Subcutaneous preadipocyte (primary cell): ENCODE measurements at places on chromosomes 3 and 15. TPM values are rescaled to one million over a fixed set of nuclear protein-coding genes. Genes with fewer than 3 reads are reported as not detected.

Gene ZNF106
- 77.2 and 103 TPM in 2 replicates for total RNA-seq

Gene ZNF501
- 4.3 and 6.6 TPM in 2 replicates for total RNA-seq

Gene LRRC2
- 0.78 and 1.1 TPM in 2 replicates for total RNA-seq

Gene SKOR1
- under 0.01 TPM in 2 replicates for total RNA-seq

Gene ZNF774
- 0.73 and 0.98 TPM in 2 replicates for total RNA-seq

Gene EEFSEC
- 5.9 and 6.3 TPM in 2 replicates for total RNA-seq

Gene KBTBD13
- not detected in 2 replicates for total RNA-seq

Gene C3orf85
- total RNA-seq: not detected in 2 replicates

Gene FRMD5
- under 0.01 and 0.20 TPM in 2 replicates for total RNA-seq

Gene LIPC
- total RNA-seq: 0.20 TPM in 1 of 2 replicates, not detected in the other

Gene EOMES
- under 0.01 TPM in 1 of 2 replicates, not detected in the other for total RNA-seq

Gene SRGAP3
- 2.9 and 5.1 TPM in 2 replicates for total RNA-seq

Gene HEXA
- total RNA-seq: 39.7 and 56.2 TPM in 2 replicates

Gene CLDN18
- total RNA-seq: not detected in 2 replicates

Gene TTC23
- 19.4 and 20.6 TPM in 2 replicates for total RNA-seq

Gene LRRIQ4
- not detected in 2 replicates for total RNA-seq

Gene GJD2
- not detected in 2 replicates for total RNA-seq

Gene ARMC8
- 84.5 and 87.8 TPM in 2 replicates for total RNA-seq

Gene ATP6V1A
- total RNA-seq: 54.7 and 61.8 TPM in 2 replicates

Gene NR1I2
- 0.20 TPM in 1 of 2 replicates, not detected in the other for total RNA-seq

Gene DNAH12
- under 0.01 TPM in 1 of 2 replicates, not detected in the other for total RNA-seq

Gene AGTR1
- 2.7 and 7.3 TPM in 2 replicates for total RNA-seq

Gene ALDH1A2
- total RNA-seq: 2.9 and 4.7 TPM in 2 replicates

Gene A4GNT
- total RNA-seq: not detected in 2 replicates

Gene TMEM212
- not detected in 2 replicates for total RNA-seq

Gene CCRL2
- total RNA-seq: under 0.01 TPM in 1 of 2 replicates, not detected in the other

Gene HTR3E
- total RNA-seq: not detected in 2 replicates

Gene CGNL1
- under 0.01 TPM in 1 of 2 replicates, not detected in the other for total RNA-seq

Gene ERICH6
- total RNA-seq: under 0.01 TPM in 1 of 2 replicates, not detected in the other

Gene COL7A1
- total RNA-seq: 3.3 and 17.8 TPM in 2 replicates

Gene GPR176
- total RNA-seq: 50.7 and 59.6 TPM in 2 replicates

Gene CSNK1G1
- total RNA-seq: 22.0 and 39.7 TPM in 2 replicates

Gene STXBP5L
- not detected in 2 replicates for total RNA-seq

Gene PIK3CB
- total RNA-seq: 4.4 and 10.2 TPM in 2 replicates

Gene SERINC4
- 0.20 TPM in 1 of 2 replicates, not detected in the other for total RNA-seq

Gene ADAMTS17
- total RNA-seq: 0.20 and 0.73 TPM in 2 replicates

Gene BAHD1
- total RNA-seq: 8.5 and 10.9 TPM in 2 replicates
